ENCODE measurements at places on chromosomes 3 and 15.
A peak's percentile ranks its signal among the peaks of the same experiment; 100 is the strongest.

GRCh38 chr15:92810418-92811138, 89.5 kb upstream of the CHD2 start:
- H3K27me3 ChIP-seq, result no peaks in the 10 kb centered on the region
- no peak for DNase-seq
- peak overlapping the region; percentile 85 for H3K4me3 ChIP-seq
- H3K27ac ChIP-seq, result peak overlapping the region; percentile 96

GRCh38 chr3:13199899-13200451, 126.7 kb upstream of the IQSEC1 start:
- no peak overlapping the region for H3K4me3 ChIP-seq
- H3K36me3 ChIP-seq, result peaks cover 4% of the 10 kb centered on the region
- DNase-seq, result no peak
- H3K27ac ChIP-seq, result no peak overlapping the region
- peaks cover 20% of the 10 kb centered on the region for H3K4me1 ChIP-seq

DNA sequence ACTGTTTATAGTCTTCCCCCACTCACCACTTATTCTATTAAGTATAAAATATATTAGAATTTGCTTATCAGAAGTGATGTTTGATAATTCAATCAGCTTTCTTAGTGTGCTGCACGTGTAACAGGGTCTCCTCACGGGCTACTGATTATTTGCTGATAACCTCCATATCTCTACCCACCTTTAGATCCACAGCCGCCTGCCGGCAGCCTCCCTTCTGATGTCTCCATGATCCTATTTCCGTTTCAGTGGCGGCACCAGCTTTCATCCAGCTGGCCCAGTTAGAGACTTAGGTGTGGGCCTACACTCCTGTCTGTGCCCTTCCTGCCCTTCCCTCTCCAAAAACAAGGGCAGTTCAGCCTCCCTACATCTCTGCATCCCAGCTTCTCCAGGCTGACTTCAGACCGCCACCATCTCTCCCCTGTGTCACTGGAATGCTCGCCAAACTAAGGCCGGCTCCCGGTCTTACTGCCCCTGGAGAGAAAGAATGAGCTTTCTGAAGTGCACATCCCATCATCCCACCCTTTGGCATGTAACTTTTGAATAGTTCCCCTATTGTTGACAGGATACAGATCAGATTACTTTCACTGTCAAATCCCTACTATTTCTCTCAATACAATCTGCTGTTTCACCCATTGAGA, 76.6 kb upstream of the PRTG start:
- H3K27ac ChIP-seq, result no peak overlapping the region
- H3K36me3 ChIP-seq, result peaks cover 2% of the 10 kb centered on the region
- H3K27me3 ChIP-seq, result peaks cover 30% of the 10 kb centered on the region
- H3K4me3 ChIP-seq, result no peak overlapping the region

GRCh38 chr3:152284906-152285305, 16.2 kb downstream of the MBNL1 start:
- H3K36me3 ChIP-seq, result peaks cover 56% of the 10 kb centered on the region
- peaks cover 44% of the 10 kb centered on the region for H3K4me1 ChIP-seq
- DNase-seq, result no peak
- peak overlapping the region; percentile 70 for H3K27ac ChIP-seq
- peak overlapping the region; percentile 51 for H3K4me3 ChIP-seq

DNA sequence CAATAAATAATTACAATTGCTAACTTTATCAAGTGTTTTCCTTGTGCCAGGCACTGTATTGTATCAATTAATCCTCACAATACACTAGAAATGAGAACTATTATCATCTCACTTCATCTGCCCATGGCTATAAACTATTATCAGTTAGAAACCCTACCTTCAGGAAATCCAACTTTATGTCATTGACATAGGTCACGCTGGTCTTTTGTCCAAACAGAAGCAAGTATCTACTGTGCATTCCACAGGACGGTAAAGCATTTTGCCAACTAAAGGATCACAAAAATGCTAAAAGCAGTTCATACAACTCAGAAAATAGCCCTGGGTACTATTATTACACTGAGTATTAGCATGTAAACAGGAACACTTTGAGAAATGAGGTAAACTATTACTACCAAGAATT, 9.6 kb downstream of the DENND6A start:
- H3K4me1 ChIP-seq, result peaks cover 69% of the 10 kb centered on the region
- H3K4me3 ChIP-seq, result no peak overlapping the region
- H3K36me3 ChIP-seq, result peaks cover 41% of the 10 kb centered on the region

- H3K27ac ChIP-seq, result no peak overlapping the region
- no peaks in the 10 kb centered on the region for H3K36me3 ChIP-seq
- peaks cover 18% of the 10 kb centered on the region for H3K27me3 ChIP-seq
- H3K4me3 ChIP-seq, result no peak overlapping the region
- no peaks in the 10 kb centered on the region for H3K4me1 ChIP-seq
Observed at GRCh38 chr3:72171946-72172345, 387.0 kb upstream of the PROK2 start.

DNA sequence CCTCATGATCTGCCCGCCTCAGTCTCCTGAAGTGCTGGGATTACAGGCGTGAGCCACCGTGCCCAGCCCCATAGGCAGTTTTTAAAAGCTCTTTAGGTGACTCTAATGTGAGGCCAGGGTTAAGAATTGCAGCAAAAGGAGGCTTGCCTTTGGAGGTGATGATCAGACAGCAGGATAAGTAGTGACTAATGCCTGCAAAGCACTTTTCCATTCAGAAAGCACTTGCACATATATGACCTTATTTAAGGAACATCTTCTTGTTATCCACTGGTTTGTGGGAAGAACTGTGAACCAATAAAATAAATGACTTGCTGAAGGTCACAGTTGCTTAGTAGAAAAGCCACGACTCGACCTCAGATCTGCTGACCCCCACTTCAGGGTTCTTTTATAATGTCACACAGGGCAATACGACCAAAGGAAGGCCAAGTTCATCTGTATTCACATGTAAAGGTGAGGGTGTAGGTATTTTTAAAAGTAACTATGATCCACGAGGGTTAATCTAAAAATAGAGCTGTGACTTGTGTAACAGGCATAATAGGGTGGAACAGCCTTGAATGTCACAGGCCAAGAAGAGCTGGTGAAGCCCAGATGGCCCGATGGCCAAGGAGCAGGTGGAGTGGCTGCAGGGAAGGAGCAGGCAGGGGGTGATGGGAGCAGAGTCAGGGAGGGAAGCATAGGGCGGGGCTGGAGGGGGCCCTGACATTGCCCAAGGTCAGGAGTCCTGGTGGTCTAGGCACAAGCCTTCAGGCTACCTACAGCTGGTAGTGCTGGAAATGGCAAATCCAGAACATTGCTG, 24.4 kb downstream of the LARP6 start:
- peaks cover 84% of the 10 kb centered on the region for H3K27me3 ChIP-seq
- no peak overlapping the region for H3K4me3 ChIP-seq
- DNase-seq, result no peak
- no peaks in the 10 kb centered on the region for H3K4me1 ChIP-seq
- no peak overlapping the region for H3K27ac ChIP-seq

DNA sequence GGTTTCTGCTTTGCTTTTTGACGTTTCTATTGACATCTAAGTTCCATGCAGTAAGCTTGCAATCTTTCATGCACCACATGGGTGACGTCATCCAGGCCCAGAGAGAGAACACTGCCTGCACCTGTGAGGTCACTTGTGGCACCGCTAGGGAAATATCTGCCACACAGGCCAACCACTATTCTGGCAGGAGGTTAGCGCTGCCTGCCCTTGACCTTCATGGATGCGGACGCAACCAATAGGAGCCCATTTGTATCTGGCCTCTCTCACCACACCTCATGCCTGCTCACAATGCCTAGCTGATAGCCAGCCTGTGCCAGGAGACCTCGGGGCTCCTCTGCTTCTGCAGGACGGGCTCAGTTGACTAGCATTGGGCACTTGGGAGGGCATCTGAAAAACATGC, 55.8 kb upstream of the PRR23E start:
- DNase-seq, result no peak
- no peaks in the 10 kb centered on the region for H3K4me1 ChIP-seq

GRCh38 chr3:134377896-134378295, 3.6 kb upstream of the AMOTL2 start:
- peaks cover 11% of the 10 kb centered on the region for H3K4me1 ChIP-seq
- no peak for DNase-seq
- H3K36me3 ChIP-seq, result peaks cover 1% of the 10 kb centered on the region
- no peak overlapping the region for H3K4me3 ChIP-seq
- H3K27me3 ChIP-seq, result peaks cover 44% of the 10 kb centered on the region
